ENCODE measurements at places on chromosomes 11 and 22.

GRCh38 chr11:112968941-112969713, 7.9 kb downstream of the NCAM1 start:
- DNase-seq: no peak

DNA sequence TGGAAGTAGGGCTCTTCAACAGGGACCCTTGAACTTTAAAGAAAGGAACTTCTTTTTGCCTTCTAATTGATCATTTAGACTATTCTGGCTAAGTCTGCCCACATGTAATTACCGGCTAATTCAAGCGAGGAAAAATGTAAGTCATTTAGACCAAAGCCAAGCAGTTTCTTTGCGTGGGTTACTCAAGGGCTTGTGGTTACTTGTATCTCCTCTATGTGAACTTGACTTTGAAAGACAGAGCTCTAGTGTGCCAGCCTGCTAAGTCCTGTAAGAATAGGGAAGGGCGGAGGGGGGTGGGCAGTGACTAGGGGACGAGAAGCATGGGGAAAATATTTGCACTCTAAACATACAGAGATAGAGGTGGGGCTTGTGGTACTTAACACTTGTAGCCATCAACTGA, 145.2 kb upstream of the TEAD1 start:
- DNase-seq: no peak

- DNase-seq: no peak
Observed at GRCh38 chr11:21475276-21475675, 717.6 kb upstream of the ANO5 start.

DNA sequence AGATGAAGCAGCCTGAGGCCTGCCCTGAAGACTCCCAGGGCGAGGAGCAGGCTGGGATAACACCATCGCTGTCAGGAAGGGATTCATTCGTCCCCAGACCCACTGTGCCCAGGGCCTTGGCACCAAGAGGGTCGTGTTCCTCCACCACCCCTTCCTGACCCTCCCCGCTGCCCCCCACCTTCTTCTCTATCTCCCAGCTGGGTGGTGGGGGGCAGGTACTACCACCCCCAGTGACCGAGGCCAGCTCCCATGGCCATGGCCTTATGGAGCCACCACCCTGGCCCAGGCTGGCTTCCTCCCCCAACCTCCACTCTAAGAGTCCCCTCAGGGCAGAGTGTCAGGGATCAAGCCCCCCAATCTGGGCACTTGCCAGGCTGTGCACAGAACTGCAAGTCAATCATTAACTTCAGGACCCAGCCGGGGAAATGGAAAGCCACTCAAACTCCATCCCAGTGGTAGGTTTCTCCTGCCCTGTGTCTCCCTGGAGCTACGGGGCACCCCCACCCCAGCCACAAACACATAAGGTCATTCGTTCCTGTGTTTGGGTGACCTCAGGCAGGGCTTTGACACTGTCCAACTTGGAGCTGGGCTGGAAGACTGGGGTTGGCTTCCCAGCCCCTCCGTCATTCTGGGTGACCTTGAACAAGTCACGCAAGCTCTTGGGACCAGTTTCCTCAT, 33.3 kb upstream of the WNT11 start:
- no peak for DNase-seq

DNA sequence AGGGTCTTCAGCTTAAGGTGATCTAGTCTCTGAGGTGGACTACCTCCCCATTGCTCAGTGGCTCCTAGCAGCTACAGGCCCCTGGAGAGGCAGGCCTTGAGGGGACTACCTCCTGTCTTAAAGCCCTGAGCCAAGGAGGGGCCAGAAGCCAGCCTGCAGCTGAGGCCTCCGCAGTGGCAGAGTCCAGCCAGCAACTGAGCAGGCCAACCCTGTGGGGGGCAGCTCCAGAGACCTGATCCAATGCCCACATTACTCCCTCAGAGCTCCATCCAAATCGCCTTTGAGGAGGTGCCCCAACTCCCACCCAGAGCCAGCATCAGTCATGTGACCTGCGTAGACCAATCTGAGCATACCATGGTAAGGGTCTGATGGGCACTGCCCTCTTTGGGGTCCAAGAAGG, 2.7 kb downstream of the C2CD2L start:
- no peak for DNase-seq

GRCh38 chr11:37858398-37858797, 1260.4 kb upstream of the RAG2 start:
- no peak for DNase-seq

DNA sequence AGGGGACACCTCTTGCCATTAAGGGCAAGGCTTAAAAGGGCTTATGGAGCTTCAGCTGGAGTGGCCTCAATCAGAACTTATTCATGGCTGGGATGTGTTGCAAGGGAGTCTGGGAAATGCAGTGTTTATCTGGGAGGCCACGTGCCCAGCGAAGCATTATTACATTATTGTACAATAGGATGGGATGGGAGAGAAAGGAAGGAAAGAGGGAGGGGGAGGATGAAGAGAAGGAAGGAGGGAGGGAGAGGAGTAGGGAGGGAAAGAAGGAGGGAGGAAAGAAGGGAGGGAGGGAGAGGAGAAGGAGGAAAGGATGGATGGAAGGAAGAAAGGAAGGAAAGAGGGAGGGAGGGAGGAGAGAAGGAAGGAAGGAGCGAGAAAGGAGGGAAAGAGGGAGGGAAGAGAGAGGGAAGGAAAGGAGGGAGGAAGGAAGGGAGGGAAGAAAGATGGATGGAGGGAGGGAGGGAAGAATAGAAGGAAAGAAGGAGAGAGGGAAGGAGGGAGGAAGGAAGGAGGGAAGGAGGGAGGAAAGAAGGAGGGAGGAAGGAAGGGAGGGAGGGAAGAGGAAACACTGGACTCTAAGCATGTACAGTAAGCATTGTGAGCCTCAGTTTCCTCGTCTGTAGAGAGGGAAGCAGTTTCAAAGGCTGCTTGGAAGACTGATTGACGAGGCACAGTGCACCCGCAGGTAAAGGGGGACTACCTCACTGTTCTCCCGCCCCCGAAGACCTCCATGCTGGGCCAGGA, 62.2 kb downstream of the MYEOV start:
- peak; percentile 16 for DNase-seq

- DNase-seq: no peak
Observed at GRCh38 chr11:96105944-96106343, 182.0 kb upstream of the MTMR2 start.

GRCh38 chr11:66428933-66429332, 8.1 kb downstream of the NPAS4 start:
- DNase-seq: no peak

GRCh38 chr11:14812757-14813156, 79.3 kb downstream of the CYP2R1 start:
- no peak for DNase-seq

All from activated naive CD4-positive, alpha-beta T cell treated with anti-CD3 and anti-CD28 coated beads, Interleukin-2, amount 10 ng/mL, durations not matched to agents 7 days and 5 days (primary cell).